Activated CD4-positive, alpha-beta T cell treated with anti-CD3 and anti-CD28 coated beads for 36 hours (primary cell): ENCODE measurements at places on chromosomes 2 and 18.

- DNase-seq: no peak
These were observed 158.4 kb upstream of the CDH7 start for GRCh38 chr18:65592435-65592834.

GRCh38 chr18:79912409-79912991 lies 39.0 kb downstream of the SLC66A2 start:
- DNase-seq: peak; percentile 75

GRCh38 chr18:54284981-54285785 lies 15.9 kb downstream of the POLI start:
- DNase-seq: peak; percentile 90

DNA sequence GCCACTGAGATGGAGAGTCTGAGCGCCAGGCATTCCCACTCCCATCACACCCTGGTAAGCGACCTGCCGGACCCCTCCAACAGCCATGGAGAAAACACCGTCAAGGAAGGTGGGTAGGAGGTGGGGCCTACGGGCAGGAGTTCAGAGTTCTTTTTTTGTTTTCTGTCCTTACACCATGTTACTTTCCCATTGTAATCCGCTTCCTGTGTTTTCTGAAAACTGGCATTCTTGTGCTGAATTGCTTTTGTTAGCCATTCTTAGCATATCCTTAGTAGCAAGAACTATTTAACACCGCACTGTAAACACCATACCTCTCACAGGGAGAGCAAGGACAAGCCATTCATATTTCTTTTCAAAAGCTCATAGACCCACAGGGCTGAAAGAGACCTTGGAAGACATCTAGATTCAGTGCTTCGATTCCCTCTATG lies 46.2 kb downstream of the UNC80 start:
- DNase-seq: no peak

DNA sequence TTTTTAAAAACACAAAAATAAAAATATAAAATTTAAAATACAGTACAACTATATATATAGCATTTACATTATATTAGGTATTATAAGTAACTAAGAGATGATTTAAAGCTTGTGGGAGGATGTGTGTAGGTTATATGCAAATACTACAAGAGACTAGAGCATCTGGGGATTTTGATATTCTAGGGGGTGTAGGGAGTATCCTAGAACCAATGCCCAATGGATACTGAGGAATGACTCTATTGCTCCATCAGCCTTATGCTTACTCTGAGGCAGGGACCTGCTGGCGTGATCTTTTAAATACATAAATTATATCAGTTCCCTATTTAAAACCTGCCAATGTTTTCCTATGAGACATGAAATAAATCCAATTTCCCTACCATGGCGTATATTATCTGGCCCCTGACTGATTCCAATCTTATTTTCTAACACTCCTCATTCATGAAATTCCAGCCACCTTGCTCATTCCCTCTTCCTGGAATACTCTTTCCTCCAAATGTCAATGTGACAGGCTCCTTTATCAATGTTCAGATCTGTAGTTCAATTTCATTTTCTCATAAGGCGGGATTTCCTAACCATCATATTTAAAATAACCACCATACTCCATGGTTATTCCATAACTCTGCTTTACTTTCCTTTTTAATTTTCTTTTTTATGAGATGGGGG lies 22.2 kb downstream of the SP3 start:
- DNase-seq: no peak

DNA sequence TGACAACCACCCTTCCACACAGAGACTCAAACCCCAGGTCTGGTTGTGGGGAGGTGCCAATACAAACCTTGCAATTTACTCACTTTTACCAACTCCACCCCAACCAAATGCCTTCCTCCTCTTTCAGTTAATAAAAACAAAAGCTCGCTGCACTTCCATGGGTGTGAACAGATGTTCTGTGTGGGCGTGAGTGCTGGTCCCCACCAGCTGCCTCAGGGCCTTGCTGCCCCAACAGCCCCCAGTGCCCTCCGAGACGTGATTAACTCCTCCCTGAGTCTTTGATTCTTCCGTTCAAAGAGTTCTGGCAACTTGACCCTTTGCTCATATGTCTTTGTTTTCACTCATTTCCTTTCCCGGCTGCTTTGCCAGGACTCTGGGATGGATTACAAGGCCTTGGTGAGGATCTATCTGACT lies 258.9 kb upstream of the CXCR4 start:
- DNase-seq: peak; percentile 41

DNA sequence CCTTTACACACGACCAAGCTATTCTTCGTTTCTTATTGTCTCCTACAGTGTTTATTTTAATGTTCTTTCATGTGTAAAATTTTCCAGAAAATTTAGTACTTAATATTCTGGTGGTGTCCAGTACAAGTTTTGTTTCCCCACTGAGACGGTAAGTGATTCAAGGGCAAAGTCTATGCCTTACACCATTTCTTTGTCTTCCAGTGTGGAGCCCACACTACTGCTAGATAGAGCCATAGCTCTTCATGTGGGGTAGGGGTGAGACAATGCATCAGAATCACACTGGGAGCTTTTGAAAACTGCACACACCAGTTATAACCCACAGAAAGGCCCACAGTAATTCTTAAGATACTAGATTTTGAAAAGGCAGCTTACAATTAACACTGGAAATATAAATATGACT lies 125.6 kb downstream of the TDRD15 start:
- no peak for DNase-seq

DNA sequence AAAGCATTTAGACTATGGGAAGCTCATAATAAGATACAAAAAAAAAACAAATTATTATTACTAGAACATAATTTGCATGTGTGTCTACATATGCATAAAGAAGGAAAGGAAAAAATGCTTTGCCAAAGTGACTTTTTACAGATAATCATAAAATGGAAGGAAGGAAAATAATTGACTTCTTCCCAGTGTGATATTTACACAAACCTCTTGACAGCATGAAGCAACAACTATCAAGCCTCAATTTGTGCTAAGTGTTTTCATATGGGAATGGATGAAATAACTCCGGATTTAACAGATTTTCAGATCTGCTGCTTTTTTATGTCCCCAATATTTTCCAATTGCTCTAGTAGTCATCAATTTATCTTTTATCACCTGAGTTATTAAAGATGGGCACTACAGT lies 275.9 kb upstream of the REG3G start:
- no peak for DNase-seq

DNA sequence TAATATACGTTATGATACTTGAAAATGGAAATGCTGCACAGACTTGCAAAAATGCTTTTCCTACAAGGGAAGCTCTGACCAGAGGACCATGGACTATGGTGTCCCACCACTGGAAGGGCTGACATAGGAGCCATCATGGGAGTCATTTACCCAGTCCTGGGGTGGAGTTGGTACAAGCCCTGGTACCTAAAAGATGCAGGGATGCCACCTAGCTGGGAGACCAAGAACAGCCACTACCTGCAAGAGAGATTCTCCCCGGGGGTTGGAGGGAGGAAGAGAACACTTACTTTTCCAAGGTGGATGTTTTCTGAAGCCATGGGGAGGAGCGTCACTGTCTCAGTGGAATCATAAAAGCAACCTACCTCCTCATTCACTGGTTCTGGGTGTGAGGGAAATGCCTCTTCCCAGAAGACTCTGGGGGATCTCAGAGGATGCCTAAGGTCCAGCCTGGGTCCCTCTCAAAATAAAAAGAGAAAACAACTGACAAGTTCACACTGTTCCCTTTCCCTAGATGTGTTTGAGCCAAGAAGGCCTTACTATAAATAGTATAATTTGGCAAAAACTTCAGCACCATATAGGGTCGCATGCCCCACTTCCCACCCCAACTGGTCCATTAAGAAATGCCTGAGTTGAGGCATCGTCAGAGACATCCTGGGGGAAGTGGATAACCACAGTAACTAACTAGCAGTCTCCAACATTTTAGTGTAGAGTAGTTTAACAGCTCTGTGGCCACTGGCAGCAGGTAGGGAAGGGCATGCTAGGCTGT lies 39.9 kb downstream of the REEP1 start:
- DNase-seq: peak; percentile 45

DNA sequence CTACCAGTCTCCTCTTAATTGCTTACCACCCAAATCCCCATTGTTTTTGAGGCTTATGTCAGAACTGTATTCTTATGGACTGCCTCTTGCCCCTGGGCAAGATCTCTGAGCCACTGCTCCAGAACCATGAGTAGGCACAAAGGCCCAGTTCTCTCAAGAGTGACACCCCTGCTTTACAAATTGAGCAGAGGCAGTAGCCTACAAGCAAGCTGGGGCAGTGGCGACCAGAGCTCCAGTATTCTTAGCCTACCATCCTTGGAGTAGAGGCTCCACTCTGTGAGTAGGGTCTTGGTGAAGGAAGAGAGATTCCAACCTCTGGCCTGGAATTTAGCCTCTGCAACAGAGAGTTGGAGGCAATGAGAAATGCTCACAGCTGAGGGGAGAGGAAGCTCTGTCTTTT lies 36.5 kb downstream of the WDR75 start:
- no peak for DNase-seq

GRCh38 chr2:239195318-239195871 lies 205.4 kb downstream of the HDAC4 start:
- no peak for DNase-seq

DNA sequence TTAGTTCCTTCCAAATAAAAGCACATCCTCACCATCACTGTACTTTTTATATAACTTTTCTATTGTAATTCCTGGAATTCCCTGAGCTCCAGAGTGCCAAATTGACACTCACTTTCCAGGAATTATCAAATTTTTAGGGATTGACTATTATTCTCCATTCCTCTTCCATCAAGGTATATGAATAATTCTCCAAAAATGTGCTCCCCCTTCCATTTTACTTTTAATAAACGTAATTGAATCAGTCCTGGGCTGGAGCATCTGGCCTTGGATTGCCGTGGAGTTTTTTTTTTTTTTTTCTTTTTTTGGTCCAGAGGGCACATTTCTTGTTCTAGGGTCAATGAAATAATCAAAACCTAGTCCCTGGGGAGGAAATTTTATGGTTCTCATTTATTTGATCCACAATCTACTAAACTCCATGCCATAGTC lies 304.3 kb downstream of the CDCA7 start:
- no peak for DNase-seq

- DNase-seq: no peak
These were observed 1608.3 kb upstream of the ZEB2 start for GRCh38 chr2:146128216-146128615.

- no peak for DNase-seq
These were observed 91.1 kb downstream of the TTC32 start for GRCh38 chr2:19810637-19811036.

- DNase-seq: peak; percentile 8
These were observed 229.1 kb upstream of the FN1 start for GRCh38 chr2:215664847-215665525.

DNA sequence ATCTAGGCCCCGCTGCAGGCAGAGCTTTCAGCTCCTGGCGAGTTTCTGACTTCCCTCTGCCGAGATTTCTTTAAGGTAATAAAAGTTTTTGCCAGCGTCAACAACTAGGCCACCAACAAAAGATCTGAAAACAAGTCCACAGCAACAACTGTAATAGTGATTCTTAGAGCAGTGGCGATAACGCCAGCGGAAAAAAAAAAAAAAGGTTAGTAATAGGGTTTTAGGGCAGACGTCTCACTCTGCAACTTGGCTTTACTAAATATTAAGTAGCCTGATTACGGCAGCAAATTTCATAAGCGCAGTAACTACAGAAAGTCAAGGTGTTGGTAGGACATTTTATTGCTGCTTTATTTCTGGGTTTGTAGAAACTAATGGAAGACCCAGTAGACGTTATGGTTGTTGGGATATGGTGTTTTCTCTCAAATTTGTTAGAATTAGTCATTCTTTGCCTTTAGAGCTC lies 481 bp downstream of the SLC30A6 start:
- DNase-seq: no peak

GRCh38 chr2:171436307-171436706 lies 2.3 kb downstream of the DCAF17 start:
- no peak for DNase-seq

DNA sequence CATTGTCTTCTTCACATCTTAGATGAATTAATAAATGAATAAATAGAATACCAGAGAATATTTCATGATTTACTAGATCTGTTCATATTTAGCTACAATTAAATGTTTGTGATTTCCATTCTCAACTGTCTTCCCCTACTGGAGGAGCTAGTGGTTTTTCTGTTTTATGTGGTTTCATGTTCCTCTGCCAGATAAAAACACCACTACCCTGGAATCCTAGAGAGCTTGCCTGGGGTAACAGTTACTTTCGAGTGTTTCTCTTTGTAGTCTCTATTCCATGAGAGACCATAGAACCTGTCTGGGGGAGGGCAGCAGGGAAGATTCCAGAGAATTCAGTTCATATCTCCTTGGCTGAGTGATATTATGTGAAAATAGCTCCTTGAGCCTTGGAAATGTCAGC lies 349.2 kb downstream of the INSIG2 start:
- DNase-seq: no peak

DNA sequence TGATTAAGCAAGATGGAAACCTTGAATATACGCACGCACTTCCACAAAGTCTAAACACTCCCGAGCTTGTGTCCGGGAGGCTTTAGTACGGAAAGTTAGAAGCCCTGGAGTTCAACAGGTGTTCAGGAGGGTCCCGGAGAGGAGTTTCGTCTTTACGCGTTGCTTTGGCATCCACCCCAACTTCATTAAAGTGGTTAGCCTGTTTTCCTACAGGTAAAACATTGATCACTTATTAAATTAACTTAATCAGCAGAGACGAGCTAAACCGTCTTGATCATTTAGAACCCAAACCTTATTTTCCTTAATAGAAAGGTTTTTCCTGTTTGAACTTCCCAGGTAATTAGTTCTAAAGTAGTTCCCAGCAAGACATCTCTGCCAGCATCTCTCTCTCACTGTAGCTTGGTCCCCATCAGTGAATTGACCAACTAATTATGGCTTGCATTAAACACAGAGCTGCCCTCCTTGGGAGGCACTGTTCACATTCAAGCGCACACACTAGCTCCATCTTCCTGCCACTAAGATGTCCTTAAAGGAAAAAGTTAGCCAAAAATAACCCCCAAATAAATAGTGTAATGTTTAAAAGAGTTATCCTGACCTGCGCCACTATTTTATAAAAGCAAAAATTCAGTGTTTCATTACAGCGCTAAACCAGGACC lies 1.4 kb downstream of the NPAS2 start:
- no peak for DNase-seq

DNA sequence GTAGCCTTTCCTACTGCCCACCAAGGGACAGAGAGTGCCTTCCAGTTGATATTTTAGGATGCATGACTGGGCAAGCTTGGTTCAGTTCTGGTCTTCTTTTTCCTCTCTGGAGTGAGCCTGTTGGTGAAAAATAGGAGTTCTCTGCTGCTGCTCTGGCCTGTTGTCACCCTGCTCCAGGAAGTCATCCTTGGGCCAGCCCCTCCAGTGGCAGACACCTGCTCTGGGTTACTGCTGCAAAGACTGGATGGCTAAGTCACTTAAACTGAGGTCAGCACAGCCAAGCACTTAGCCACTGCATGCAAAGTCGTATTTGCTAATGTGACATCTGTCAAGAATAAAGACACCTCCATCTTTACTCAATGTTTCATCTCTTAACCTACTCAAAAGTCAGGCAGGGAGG lies 219.6 kb upstream of the ID2 start:
- no peak for DNase-seq

GRCh38 chr2:10141736-10142639 lies 19.4 kb downstream of the RRM2 start:
- peak; percentile 67 for DNase-seq
